ENCODE measurements at places on chromosomes 1 and 21.
A peak's percentile ranks its signal among the peaks of the same experiment; 100 is the strongest.

DNA sequence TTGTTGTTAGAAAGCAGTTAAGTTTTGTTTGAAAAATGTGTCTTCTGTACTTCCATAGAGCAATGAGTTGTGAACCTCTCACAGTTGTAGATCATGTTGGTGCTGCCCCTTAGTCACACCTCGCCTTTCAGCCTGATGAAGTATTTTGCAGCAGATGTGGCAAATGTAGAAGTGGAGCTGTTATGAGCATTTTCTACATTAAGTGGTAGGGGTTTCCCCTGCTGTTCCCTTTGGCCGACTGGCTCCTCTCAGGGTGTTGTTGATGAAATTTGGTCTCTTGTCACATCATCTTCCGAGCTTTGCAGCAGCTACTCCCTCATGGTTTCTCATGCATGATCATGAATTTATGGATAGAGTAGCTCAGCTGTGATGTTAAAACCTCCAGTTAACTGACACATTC, 33.6 kb upstream of the DENND1B start:
- no peak for DNase-seq

- no peak for DNase-seq
Measured at GRCh38 chr1:110161849-110162248, 11.6 kb downstream of the SLC6A17 start.

GRCh38 chr1:183841550-183841949, 36.6 kb downstream of the RGL1 start:
- no peak for DNase-seq

DNA sequence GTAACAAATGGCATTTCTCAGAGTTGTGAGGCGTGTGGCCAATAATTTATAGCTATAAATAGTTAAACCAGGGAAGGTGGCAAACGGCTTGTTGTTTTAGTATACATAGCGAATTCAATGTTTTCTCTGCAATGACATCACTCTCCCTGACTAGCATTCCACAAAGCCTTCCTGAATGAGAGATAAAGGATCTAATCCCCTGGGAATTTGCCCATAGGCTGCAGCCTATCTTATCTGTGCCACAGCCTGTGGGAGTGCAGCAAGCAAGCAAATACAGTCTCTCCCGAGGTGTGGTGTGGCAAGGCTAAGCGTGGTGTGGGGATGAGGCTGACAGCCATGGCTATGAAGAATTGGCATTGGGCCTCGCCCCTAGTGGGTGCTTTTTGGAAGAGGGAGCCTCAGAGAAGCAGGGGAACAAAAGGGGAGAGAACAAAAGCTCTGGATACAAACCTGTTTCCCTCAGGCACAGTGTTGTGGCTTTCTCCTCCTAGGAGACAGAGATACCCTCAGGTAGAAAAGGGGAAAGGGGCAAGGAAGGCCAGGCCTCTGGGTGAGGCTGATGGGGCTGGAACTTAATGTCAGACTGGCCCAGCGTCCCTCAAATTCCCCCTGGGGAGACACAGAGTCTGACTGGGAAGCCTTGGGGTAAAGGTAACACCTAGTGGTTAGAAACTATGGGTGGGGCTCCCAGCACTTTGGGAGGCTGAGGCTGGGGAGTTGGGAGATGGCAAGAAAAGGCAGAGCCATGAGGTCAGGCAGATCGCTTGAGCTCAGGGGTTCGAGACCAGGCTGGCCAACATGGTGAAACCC, 8.9 kb downstream of the TAGLN2 start:
- DNase-seq, result no peak

- DNase-seq, result peak; percentile 39
Measured at GRCh38 chr1:110011527-110012041, 22.8 kb upstream of the STRIP1 start.

Data from NCI-H446 (cell line).